ENCODE measurements at places on chromosomes 2 and 18.

- DNase-seq: no peak
These were observed 11.5 kb downstream of the IGFBP5 start for GRCh38 chr2:216683846-216684245.

- no peak for DNase-seq
These were observed 257.3 kb downstream of the MYCN start for GRCh38 chr2:16197504-16198147.

DNA sequence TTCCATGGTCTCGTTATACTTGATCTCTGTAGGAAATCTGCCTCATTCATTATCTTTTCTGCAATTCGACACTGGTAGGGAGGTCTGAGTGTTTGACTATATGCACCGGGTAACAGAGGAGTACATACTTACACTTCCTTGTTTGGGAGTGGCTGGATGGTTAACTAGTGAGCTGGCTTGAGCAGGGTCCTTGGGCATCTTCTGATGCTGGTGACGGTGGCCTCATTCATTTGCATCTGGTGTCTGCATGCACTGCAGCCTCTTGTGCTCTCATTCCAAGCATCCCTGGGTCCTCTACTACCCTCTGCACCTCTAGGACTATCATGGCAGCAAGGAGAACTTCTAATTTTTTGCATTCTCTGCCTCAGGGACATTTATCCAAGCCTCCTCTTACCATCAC is 100.0 kb upstream of the TCF4 start:
- no peak for DNase-seq

- DNase-seq: peak; percentile 20
These were observed 36.8 kb downstream of the ACVR1 start for GRCh38 chr2:157839162-157839801.

- DNase-seq: no peak
These were observed 172.5 kb upstream of the KLF7 start for GRCh38 chr2:207338220-207338607.

DNA sequence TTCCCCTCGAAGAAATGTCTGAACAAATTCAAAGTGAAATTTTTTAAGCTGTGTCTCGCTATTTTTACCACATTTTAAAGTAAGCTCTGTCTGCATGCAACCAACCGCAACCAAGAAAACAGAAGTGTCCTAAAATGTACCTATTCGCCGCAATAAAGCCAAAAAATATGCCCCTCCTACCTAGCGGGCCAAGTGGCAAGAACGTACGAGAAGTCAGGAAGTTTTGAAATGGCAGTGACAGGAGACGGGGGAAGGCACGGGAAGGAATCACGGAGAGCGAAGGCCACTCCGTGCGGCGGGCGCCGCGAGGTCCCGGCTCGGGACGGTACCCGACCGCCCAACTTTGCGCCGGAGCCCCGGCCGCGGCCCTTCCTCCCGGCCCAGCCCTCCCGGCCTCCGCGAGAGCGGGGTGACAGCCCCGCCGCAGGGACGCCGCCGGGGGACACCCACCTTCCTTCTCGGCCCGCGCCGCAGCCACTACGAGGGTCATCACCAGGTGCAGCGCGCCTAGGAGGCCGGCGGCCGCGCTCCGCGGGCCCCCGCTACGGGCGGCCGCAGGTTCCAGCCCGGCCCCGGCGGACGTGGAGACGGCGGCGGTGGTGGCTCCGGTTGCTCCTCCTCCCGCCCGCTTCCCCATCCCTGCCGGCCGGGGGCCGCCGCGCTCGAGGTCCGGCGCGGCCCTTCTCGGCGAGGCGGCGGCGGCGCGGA is 568 bp downstream of the TMEM131 start:
- DNase-seq: peak; percentile 37

DNA sequence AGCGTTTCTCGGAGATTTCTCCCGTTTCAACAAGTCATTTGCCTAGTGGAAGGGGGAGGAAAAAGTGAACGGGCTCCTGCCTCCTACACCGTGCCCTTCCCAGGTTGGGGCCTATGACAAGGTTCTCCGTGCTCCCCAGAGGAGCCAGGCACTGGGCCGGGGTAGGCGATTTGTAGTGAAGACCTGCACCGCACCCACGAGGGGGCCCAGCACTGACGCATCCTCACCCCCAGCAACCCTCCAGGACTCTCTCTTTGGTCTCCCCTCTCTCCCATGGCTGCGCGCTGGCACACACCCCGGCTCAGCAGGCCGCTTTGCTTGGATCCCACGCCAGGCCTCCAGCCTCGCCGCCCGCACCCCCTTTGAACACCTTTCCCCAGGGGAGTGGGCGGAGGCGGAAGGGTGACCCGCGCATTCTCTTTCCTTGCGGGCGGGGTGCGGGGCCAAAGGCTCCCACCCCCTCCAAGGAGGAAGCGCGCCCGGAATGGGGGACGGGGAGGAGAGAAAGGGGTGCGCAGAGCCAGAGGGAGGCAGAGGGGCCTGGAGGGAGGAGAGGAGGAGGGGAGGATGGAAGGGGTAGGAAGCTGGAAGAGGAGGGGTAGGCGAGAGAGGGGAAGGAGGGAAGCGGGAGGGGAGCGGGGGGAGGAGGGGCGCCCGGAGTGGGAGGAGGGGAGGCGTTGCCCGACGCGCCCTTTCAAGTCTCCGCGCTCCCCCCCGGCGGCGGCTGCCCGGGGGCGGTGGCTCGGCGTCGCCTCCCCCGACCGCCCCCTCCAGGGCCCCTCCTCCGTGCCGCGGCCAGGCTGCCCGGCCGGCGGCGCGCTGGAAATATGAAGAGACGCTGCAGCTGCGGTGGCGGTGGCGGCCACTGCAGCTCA is at the start of gene APCDD1:
TSS of gene APCDD1 (plus strand) at position 830 of the 875 bp plus-strand sequence. CDS start 347 bp downstream, outside the sequence.
- DNase-seq: peak; percentile 53

DNA sequence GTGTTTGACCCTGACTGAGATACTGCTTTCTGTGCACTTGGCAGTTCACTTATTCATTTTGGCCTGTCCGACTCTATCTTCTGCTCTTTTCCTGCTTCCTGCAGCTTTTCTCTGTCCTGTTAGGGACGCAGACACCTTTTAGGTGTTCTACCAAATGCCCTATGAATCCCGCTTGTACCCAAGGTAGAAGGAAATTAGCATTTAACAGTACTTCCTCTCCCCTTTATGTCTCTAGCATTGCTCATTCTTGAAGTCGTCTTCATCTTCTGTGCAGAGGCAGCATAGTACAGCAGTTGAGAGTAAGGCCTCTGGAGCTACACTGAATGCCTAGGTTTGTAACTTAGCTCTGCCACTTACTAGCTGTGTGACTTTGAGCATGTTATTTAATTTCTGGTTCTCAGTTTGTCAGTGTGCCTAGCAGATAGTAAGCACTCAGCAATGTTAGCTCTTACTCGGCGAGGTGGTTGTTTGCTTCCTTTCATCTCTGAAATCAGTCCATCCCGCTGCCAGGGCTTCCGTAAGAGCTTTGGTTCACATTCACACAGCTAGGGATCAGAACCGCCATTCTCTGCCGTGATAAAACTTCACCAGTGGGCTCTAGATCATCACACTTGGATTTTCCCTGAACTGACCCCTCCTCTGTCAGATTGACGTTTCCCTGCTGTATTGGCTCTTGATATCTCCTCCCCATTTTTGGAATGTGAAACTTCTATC is 1.4 kb downstream of the CCT7 start:
- no peak for DNase-seq

- no peak for DNase-seq
These were observed 557.1 kb upstream of the DDX18 start for GRCh38 chr2:117257362-117257761.

- no peak for DNase-seq
These were observed 69.0 kb downstream of the STPG4 start for GRCh38 chr2:47086054-47086471.

- DNase-seq: no peak
These were observed 37.0 kb downstream of the PIK3C3 start for GRCh38 chr18:41992066-41992465.

GRCh38 chr2:127525691-127526131 is 578 bp downstream of the IWS1 start:
- no peak for DNase-seq

- DNase-seq: no peak
These were observed 1.7 kb upstream of the FN1 start for GRCh38 chr2:215437614-215438013.

GRCh38 chr2:189338115-189338514 is 103.2 kb upstream of the WDR75 start:
- DNase-seq: no peak

- DNase-seq: no peak
These were observed 414.4 kb upstream of the CDH7 start for GRCh38 chr18:65336411-65336810.

DNA sequence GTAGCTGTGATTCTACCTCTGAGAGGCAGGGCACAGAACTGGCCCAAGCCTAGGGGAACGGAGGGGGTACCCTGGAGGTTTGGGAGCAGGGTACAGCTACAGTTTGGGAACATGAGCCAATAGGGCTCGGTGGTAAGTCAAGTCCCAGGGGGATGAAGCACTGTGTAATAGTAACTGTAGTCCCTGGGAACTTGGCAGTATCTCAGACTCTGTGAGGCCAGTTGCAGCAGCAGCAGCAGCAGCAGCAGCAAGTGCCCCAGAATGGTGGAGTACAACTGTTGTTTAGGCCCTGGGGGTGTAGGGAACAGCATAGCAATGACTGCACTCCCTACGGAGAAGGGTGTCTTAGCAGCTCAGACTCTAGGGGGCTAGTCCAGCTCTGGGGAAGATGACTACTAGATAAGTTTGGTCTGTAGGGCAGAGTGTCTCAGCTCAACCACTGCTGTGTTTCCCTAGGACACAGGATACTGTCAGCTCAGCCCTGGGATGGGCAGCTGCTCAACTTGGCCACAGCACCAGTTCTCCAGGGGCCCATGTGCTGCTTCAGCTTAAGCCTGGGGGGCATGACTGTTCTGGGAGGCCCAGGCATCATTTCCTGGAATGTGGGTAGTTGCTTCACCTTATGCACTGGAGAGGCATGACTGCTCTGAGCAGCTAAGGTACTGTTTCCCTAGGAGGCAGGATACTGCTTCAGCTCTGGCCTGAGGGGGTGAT is 20.5 kb downstream of the CARF start:
- DNase-seq: no peak

- DNase-seq: no peak
These were observed 44.0 kb downstream of the CSRNP3 start for GRCh38 chr2:165513479-165513878.

DNA sequence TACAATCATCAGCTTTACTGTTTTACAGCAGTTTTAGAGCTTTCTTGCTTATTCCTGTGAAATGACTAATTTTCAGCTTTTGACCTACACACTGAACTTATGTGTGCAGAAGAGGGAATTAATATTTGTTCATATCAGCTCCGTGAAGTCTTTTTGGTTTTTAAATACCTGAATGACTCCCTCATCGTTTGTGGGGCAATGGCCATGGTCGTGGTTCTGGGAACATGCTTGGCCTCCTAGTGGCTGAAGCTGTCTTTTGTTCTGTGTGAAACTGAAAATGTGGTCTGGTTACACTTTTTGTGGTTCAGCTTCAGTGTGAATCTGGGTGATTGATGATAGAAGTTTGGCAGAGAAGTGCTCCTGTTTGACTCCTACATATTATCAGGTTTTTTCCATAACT is 408.1 kb downstream of the THSD7B start:
- DNase-seq: no peak

DNA sequence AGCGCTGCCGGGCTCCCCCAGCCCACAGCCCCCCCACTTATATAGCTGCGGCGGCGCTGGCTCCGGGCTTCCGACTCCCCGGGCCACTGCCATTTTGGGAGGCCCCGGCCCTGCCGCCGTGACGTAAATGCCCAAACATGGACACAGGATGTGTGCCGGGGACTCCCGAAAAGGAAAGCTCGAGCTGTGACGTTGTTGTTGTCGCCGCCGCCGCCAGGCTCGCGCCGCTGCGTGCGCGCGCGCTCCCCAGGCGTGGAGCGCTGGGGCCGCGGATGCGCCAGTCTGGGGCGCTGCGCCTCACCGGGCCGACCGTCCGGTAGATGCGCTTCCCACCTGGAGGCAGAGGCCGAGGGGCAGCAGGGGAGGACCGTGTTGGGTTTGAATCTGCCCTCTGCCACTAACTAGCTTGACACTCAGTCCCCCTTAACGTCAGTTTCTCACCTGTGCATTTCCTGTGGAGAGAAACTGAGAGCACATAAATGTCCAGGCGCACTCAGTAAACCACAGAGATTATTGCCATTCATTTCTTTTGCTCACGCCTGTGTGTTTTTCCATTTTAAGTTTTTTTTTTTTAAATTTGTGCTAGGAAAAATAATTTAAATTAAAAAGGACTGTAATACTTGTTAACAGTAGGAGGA is at the start of gene EGR4:
TSS of gene EGR4 (minus strand) at position 15 of the 638 bp plus-strand sequence. CDS start 231 bp downstream, outside the sequence.
- DNase-seq: peak; percentile 43

- DNase-seq: no peak
These were observed 31.0 kb downstream of the THSD7B start for GRCh38 chr2:136796339-136796738.

DNA sequence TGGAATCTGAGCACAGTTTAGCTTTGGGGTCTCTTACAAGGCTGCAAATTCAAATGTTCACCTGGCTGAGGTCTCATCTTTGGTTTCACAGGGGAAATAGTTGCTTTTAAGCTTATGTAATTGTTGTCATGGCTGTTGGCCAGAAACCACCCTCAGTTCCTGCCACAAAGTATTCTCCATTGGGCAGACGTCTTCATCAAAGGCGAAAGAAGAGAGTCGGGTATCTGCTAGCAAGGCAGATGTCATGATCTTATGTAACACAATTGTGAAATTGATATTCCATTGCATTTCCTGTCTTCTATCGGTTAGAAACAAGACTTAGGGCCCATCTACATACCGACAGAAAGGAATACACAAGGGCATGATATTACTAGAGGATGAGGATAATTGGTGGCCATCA is 816.2 kb downstream of the MBD2 start:
- no peak for DNase-seq

- no peak for DNase-seq
These were observed 7.9 kb downstream of the TMEM18 start for GRCh38 chr2:669323-669722.

DNA sequence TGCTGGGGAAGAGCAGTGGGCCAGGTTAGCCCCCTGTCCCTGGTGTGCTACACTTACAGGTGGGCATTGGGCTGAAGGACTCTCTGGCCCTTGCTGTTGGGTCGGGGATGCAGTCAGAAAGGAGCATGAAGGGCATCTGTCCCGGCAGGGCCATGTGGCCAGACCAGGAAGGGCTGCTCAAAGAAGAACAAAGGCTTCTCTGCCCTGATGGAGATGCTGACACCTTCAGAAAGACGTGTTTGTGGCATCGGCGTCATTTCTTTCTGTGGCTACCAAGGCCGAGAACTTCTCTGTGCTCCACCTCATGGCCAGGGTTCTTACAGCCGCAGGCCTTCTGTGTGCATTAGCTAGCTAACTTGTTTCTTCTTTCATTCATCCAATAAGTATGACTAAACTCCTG is 239.1 kb downstream of the FAM210A start:
- no peak for DNase-seq

- DNase-seq: no peak
These were observed 51.1 kb downstream of the MTHFD2 start for GRCh38 chr2:74249406-74250122.

GRCh38 chr2:187547353-187547979 is 6.8 kb downstream of the TFPI start:
- DNase-seq: no peak

DNA sequence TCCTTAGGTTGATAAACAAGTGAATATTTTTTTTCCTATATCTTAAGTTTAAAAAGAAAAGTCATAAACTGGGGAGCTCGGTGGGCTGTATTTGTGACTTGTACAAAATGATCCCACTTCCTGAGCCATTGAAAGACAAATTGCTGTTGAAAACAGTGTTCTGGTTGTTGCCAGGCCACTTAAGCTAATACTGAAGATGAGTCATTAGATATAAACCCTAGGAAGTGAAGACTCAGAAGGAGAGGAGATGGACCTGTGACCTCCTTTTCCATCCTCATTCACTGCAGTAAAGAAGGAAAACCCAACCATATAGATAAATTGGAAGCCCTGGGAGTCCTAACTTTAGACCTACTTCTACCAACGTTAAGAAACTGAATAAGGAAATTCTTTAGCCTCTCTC is 46.2 kb upstream of the SERPINE2 start:
- DNase-seq: no peak
